Bronchial epithelial cell (primary cell): ENCODE measurements at places on chromosomes 1 and 21.

GRCh38 chr1:179126338-179127060, 44.6 kb downstream of the TOR3A start:
- DNase-seq, result no peak

DNA sequence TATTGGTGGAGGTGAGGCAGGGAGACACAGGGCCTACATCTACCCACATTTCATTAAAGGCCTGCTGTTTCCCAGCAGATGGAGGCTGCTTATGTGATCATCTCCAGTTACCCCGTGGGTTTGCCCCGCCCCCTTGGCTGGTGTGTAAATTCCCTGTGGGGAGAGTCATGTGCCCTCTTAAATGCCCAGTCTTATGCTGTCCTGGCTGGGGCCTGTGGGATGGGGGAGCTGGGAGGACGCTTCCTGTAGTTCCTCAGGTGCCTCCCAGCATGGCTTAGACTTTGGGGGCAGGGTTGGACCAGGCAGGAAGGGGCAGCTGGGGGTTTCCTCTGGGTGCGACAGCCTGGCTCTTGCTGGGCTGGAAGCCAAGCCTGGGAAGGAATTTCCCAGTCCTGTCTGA, 15.5 kb upstream of the CITED4 start:
- peak; percentile 80 for DNase-seq

- no peak for DNase-seq
Observed at GRCh38 chr1:8706291-8706690, 111.1 kb downstream of the RERE start.

- DNase-seq, result no peak
Observed at GRCh38 chr1:89999628-90000027, 4.7 kb downstream of the ZNF326 start.

DNA sequence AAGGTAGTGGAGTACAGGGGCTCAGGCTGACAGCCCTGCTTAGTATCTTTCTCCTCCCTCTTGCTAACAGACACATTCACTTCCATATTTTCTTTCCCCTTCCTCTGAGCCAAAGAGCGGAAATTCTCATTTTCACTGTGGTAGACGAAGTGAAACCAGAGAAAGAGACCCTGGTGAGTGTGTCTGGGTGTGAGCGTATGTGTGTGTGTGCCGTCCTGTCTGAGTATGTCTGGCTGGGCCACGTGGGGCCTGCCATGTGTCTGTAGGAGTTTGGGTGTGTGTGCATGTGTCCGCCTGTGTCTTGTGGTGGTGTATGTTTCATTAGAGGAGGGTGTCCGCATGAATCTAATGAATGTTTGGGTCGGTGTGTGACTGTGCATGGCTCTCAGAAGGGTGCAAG, 1.7 kb downstream of the COL8A2 start:
- DNase-seq, result no peak

- no peak for DNase-seq
Observed at GRCh38 chr1:245721488-245721887, 566.7 kb downstream of the KIF26B start.

DNA sequence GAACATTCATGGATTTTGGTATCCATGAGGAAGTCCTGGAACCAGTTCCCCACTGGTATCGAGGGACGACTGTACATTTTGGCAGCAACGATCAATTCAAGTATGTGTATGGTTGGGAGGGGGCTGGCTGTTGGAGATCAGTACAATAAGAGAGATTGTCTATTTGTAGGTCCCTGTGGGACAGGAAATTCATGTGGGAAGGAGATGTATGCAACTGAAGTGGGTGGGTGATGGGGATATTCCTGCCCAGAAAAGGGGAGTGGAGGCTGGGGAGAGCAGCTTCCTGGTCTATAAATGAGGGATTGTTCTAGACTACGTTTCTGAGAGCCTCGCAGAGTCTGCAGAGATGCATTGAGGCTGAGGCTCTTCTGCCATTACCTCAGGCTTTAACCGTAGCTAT, 140.2 kb upstream of the MAGI3 start:
- no peak for DNase-seq

GRCh38 chr1:171141688-171142415, 43.2 kb upstream of the FMO2 start:
- no peak for DNase-seq

DNA sequence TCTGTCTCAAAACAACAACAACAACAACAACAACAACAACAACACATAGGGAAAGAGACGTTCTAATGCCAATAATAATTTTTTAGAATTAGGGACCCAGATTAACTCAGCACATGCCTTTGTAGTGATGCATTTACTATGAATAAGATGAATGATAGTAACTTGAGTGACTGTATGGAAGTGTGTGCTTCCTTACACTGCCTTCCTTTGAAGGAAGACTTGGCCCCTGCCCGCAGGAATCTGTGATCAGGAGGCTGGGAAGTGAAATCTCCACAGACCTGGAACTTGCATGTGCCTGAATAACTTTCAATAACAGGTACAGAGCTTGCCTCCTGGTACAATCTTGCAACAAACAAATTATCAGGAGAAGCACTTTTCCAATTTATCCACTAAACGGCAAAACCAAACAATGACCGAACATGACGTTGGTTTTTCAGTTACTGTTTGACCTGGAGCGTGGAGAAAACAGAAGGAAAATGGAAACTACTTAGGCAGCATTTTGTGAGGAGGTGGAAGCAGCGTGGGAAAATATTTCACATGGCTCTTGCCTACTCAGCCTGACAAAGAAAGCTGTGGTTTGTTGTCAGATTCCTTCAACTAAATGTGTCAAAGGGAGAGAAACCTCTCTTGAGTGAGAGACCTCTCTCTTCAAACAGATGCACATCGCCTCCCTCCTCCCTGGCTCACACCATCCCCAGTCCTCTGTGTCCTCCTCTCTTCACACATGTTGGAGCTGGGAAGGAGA, 10.1 kb upstream of the ABCA4 start:
- DNase-seq, result peak; percentile 23

GRCh38 chr1:77447669-77448068, 165.8 kb downstream of the AK5 start:
- no peak for DNase-seq

DNA sequence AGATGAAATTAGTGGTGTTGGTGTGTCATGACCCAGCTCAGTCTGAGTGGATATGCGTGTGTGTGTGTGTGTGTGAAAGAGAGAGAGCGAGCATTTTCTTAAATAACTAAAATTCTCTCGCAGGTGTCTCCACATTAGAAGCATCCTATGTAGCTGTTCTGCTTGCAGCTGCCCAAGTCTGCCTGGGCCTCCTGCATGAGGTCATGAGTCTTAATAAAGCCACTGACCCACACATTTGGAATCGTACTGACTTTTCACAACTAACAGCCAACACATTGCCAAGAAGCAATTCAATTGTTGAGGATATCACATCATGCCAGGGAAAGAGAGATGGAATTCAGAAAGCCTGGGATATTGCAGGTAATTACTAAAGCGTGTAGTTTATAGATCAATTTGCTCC, 238.2 kb upstream of the AJAP1 start:
- DNase-seq, result no peak

DNA sequence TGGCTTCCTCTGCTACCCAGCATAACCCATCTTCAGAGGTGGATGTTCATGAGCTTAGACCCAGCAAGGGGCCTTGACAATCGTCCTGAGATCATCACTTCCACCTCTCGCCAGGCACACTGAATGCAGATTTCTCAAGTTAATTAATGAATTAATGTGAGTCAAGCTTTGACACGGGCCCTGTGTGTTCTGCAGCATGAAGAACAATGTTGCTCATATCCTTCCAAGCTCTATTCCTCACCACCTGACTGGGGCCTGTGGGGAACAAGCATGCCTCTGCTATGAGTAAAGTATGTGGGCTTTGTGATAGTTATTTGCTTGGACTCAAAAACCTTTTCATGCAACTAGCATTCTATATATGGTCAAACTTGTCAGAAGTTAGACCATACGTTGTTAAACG, 122.0 kb downstream of the SEC16B start:
- peak; percentile 94 for DNase-seq

DNA sequence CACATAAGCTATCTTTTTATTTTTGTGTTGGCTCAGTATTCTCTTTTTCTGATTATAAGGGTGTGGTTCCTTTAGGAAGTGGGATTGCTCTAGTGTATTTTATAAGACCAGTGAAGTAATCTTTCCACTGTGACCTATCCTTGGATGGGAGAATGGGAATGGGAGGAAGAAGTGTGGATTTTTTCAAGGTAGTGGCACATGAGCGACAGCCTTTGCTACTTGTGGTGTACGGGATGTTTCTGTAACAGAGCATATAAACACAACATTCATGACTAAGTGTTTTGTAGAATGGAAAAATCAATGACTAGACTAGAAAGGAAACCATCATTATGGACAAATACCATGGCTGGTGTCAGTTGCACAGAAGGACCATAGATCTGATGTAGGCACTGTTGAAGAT, 209.6 kb downstream of the GIPC2 start:
- no peak for DNase-seq

- DNase-seq, result no peak
Observed at GRCh38 chr1:58804853-58805565, 21.2 kb upstream of the JUN start.

DNA sequence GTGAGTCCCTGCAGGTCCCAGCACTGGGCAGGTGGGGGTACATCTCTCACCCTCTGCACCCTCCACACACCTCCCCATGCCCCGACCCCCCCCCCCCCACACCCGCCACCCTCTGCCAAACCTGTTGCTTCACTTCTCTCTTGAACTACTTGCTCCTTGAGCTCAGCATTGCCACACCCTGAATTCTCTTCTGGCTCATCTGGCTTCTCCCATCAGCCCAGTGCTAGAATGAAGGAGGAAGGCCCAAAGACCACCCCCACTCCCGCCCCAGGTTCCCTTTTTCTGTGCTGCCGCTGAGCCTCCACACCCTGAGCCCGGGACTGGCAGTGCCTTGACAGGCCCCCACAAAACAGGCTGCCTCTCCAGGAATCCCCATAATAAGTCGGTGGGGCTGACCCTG, 6.4 kb upstream of the TNNI1 start:
- DNase-seq, result no peak

DNA sequence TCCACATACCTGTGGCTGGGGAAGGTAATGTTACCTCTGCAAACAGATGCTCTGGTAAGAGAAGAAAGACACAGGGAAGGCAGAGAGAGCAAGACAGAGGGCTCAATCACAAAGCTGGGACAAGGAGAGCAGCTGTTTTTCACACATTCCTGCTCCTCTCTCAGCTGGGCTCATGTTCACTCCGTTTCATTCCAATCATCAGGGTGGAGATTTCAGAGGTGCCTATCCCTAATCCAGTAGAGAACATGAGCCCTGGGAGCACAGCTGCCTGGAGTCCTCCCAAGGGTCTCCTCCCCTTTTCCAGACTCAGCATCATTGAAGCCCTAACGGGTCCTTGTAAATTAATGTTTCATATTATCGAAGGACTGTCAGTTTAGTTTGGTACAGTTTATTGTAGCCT, 19.4 kb downstream of the GADD45A start:
- no peak for DNase-seq

- DNase-seq, result no peak
Observed at GRCh38 chr21:42308914-42309752, 6.1 kb downstream of the TFF3 start.

GRCh38 chr1:202116287-202116686, 6.4 kb upstream of the GPR37L1 start:
- no peak for DNase-seq

DNA sequence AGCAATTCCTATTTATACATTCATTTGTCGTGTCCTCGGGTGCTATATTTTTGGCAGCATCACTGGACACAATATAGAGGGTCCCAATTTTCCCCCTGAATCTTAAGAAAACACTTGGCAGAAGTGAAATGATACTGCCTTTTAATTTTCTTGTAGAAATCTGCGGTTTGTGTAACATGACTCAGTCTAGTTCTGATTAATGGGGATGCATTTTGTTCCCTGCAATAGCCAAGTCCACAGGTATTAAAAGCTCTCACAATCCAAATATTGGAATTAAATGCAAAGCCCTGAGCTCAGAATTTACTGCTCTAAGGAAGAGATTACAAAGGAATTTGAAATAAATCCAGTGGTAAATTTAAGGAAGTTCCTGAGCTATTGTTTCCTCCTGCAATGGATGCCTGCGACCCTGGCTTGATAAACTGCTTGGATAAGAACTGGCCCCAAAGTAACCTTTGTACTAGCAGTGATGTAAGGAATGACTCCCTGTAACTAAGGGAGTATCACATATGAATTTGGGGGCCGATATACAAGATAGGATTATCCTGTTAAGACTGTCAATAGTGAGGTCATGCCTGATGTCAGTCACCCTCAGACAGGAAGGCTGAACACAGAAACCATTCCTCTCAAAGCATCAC, 349.7 kb upstream of the C1orf87 start:
- DNase-seq, result no peak

GRCh38 chr1:97139512-97139911, 417.9 kb downstream of the PTBP2 start:
- no peak for DNase-seq

DNA sequence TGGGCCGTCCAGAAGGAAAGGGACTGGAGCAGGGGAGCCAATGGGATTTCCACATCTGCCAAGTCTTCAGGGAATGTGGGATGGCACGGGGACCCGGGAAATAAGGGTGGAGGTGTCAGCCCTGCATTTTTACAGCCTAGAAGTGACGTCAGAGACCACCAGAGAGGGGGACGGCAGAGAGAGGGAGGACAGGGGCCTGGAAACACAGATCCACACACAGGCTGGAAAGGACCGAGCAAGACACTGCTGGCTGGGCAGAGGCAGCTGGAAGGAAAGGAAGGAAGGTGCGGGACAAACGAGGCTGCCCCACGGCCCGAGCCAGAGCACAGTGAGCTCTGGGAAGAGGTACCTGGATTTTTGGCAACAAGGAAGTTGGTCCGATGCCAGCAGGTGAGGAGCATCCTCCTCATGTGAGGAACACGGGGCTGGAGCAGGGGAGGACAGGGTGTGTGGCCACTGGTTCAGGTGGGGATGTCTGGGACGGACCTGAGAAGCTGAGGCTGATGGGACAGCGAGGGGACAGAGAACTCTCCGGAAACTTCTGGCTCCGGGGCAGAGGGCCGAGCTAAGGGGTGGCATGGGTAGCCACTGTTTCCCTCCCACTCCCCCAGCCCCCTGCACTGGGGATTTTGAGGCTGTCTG, 138.3 kb downstream of the PGBD5 start:
- no peak for DNase-seq
